GM23248 (cell line): ENCODE measurements at places on chromosomes 7 and 10.
A peak's percentile ranks its signal among the peaks of the same experiment; 100 is the strongest.

- DNase-seq, result no peak
Observed at GRCh38 chr10:72388062-72388461, 33.3 kb upstream of the DNAJB12 start.

GRCh38 chr7:11698384-11698871 lies 133.6 kb downstream of the THSD7A start:
- DNase-seq, result no peak

GRCh38 chr7:70953331-70953741 lies 178.6 kb upstream of the GALNT17 start:
- DNase-seq, result no peak

GRCh38 chr7:135160858-135161653 lies 9.5 kb downstream of the CYREN start:
- no peak for DNase-seq

GRCh38 chr10:67783606-67784294 lies 54.2 kb downstream of the DNAJC12 start:
- DNase-seq, result no peak

DNA sequence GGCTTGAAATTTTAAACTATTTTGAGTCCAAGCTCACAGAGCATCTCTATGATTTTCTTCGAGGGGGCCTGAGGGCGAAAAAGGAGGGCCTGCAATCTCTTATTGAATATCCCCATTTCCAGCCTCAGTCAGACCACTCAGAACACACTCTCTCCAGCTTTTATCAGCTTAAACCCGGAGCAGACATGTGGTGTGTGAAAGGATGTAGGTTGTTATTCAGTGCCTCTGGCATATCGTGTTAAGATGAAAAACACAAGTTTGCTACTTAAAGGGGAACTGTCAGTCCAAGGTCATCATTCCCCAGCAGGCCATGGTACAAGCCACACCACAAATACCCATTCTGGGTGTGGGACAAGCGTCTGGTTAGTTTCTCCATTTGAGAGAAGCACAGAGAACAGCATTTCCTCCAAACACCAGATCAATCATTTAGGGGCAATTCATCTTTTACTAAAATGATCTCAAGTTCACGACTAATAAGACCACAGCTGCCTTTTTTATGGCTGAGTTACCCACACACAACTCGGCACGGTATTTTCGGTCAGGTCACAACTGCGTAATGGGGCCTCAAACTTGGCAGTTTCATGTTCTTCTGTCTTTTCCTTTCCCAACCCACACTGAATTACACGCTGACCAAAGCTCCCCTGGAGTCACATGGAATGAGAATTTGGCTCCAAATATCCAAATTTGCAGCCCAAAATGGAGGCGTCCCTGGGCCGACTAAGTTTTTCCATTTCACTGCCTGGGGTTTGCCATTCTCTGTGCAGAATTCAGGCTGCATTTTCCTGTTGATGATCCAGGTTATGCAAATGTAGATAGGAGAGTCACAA lies 188.4 kb downstream of the SEM1 start:
- DNase-seq, result no peak

DNA sequence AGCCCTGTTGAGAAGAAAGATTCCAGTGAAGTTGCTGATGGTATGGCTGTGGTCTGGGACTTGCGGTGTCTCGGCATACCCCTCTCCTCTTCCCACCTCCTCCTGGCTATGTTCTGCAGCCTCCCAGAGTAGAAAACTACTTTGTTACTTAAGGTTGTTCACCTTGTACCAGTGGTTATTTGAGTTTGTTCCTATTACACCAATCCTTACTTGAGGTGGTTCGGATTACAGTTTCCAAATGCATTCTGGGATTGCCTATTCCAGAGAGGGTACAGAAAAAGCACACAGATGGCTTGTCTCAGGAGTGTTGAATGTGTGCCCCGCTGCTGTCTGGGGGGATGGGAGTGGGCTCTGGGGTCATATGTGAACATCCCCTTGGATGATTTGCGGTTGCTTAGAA lies 6.8 kb upstream of the ZNF783 start:
- no peak for DNase-seq

DNA sequence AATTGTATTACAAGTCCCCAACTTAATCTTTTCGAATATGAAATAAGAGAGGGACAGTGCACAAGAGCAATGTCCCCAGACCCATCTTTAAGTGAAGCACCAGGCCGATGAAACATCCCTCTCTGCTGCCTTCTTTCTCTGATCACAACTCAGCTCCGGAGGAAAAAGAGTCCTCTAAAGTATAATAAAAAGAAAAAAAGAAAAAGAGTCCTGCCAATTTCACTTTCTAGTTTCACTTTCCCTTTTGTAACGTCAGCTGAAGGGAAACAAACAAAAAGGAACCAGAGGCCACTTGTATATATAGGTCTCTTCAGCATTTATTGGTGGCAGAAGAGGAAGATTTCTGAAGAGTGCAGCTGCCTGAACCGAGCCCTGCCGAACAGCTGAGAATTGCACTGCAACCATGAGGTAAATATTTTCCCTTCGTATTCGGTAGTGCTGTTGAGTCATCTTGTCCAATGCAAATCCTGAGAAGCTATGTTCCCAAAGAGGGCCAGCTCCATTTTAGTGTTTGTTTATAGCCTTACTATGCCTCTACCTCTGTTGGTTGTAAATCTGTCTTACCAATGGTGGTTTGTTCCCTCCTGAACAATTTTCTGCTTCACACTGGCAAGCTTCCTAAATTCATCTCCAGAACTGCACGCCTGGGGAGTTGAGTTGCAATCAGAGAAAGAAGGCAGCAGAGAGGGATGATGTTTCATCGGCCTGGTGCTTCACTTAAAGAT lies at the start of gene IFIT2:
Gene IFIT2 (plus strand): TSS at position 326 of the 725 bp plus-strand sequence. CDS start 78 bp downstream, at position 404.
- DNase-seq, result peak; percentile 87

- peak; percentile 37 for DNase-seq
Observed at GRCh38 chr7:151168003-151168786, 701 bp upstream of the GBX1 start.

- peak; percentile 15 for DNase-seq
Observed at GRCh38 chr7:18903695-18904094, 213.7 kb downstream of the TWIST1 start.

- no peak for DNase-seq
Observed at GRCh38 chr7:158387546-158387891, 200.1 kb downstream of the PTPRN2 start.

DNA sequence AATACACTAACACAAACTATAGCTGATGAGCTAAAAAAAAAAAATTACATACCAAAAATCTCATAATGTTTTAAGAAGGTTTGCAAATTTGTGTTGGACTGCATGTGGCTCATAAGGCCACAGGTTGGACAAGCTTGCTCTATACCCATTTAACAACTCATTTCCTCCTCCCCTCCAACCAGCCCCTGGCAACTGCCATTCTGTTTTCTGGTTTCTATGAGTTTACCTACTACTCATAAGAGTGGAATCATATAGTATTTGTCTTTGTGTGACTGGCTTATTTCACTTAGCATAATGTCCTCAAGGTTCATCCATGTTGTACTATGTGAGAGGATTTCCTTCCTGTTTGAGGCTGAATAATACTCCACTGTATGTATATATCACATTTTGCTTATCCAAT lies 100.4 kb upstream of the ARHGAP21 start:
- peak; percentile 4 for DNase-seq

DNA sequence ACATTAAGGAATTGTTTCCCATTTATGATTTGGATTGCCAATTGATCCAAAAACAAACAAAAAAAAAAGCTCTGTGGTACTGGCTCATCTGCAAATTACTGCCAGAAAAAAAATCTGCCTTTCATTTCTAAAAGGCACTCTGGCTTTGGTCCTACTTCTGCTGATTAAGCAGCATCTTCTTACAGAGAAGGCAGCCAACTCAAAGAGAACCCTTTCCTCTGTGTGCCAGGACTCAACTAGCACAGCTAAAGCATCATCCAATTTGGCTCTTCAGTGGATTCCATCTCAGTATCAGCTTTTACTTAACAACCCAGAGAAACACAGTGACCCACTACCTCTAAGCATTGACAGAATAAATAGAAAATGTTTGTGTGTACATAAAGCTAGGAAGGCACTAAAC lies 80.6 kb downstream of the GSAP start:
- DNase-seq, result peak; percentile 49

GRCh38 chr10:47040041-47040491 lies 128.8 kb downstream of the PTPN20 start:
- no peak for DNase-seq

- DNase-seq, result no peak
Observed at GRCh38 chr10:102720775-102721301, 6.4 kb downstream of the SFXN2 start.

- DNase-seq, result peak; percentile 84
Observed at GRCh38 chr10:10804998-10805740, 212.5 kb upstream of the CELF2 start.

- no peak for DNase-seq
Observed at GRCh38 chr7:65475040-65475726, 101.5 kb downstream of the ZNF92 start.

DNA sequence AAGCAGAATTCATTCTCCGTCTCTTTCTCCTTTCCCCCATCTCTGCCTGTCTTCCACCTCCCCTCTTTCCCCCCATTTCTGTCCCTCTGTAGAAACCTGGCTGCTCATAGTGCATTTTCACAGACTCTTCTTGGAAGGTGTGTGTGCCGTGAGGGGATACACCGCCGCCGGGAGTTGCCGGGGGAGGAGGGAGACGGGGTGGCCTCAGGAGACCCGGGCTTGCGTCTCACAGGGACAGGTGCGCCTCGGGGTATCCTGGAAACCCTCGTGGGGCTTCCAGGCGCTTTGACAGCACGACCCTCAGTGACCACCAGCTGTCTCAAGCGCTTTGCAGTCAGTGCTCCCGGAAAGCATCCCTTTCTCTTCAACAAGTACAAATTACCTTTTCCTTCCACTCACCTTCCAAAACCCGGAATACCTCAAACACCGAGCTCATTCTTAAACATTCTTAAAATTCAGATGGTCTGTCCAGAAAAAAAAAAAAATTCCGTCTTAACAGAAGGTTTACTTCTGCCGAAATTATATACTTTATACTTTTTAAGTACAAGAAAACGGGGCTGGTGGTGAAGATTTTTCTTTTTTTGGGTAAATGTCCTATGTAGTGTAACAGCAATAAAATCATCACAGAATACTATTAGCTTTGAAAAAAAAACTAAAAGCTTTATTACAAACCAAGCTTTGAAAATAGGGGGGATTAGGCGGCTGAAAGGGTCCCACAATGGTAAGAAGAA lies 8.2 kb downstream of the EMX2 start:
- DNase-seq, result no peak

DNA sequence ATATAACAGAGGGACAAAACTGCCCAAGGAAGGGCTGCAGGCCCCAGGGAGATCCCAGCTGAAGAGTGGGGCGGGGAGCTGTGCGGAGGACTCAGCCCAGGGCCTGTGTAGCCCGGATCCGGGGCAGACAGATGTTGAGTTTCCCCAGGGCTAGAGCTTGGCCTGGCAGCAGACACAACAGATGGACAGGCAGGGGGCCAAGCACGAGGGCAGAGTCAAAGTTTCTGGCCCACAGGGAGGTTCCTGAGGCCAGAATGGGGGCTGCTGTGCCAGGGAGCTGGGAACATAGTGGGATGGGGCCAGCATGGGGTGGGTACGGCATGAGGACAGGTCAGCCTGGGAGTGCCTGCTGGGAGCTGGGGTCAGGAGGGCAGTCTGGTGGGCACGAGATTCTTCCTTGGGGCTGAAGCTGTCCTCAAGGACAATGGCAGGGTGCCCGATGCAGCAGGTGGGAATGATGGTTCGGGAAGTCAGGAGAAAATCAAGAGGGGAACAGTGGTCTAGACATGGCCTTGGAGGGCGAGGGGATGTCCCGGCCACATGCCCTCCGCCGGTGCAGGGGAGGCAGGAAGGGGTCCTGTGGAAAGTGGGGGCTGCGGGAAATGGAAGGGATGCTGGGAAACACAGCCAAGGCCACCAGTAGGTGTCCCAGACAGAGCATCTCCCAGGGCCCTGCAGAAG lies 519.1 kb upstream of the FOXK1 start:
- DNase-seq, result no peak
